ENCODE measurements at places on chromosomes 4 and X. TPM values are rescaled to one million over a fixed set of nuclear protein-coding genes. Genes with fewer than 3 reads are reported as not detected.

Gene TCEAL1
- total RNA-seq, result 5.0 TPM

Gene CXCL3
- 0.51 TPM for total RNA-seq

Gene PRRG3
- total RNA-seq, result 0.05 TPM

Gene SSX4B
- not detected for total RNA-seq

Gene FGFBP2
- not detected for total RNA-seq

DNA sequence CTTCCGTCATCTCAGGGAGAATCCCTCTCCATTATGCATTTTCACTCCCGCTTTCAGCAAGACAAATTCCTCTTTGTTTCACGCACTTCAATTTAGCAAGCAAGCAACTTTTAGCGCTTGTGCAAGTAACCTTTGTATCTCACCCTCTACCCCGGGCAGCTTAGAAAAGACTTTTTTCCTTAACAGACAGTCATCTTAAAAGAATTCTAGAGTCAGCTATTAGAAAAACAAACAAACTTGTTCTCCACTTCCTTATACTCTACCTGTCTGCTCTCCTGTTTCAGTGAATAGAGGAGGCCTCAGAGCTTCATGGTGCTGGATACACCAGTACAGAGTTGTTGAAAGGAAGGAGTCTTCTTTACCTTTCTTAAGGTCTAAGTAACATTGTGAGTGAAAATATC is 12.1 kb downstream of the TIGD2 start:
- DNase-seq, result no peak
